ENCODE measurements at places on chromosomes 6 and 20.

DNA sequence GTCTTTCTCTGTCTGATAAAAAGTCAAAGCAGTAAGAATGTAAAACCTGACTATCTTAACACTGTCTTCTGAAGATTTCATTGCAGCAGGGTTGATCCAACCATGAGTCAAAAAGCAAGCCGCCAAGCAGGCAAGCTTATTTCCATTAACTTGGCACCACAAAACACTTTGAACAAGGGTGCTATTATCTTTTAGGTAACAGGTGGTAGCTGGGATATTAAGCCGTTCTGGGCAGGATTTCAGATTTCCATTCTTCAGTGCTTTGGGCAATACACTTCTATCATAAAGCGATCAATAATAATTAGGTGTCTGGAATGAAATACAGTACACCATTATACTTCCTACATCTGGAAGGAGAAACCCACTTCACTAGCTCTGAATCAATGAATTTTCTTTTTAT, 181.9 kb downstream of the TBC1D7 start:
- DNase-seq: no peak

DNA sequence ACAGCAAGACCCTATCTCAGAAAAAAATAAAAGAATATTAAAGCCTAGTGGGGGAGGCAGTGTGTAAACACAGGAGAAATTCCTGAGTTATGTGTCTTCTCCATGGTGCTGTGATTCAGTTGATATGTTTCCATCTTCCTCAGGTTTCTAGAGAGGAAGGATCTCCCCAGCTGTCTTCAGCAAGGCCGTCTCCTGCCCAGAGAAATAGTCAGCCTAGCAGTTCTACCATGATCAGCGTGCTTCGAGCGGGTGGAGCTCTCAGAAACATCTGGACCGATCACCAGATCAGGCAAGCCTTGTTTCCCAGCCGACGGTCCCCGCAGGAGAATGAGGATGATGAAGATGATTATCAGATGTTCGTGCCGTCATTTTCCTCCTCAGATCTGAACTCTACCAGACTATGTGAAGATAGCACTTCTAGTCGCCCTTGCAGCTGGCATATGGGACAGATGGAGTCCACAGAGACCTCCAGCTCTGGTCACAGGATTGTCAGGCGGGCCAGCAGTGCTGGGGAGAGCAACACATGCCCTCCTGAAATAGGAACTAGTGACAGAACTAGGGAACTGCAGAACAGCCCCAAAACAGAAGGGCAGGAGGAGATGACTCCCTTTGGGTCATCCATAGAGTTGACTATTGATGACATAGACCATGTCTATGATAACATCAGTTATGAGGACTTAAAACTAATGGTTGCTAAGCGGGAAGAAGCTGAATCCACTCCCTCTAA, 34.9 kb upstream of the MTHFD1L start:
- no peak for DNase-seq

DNA sequence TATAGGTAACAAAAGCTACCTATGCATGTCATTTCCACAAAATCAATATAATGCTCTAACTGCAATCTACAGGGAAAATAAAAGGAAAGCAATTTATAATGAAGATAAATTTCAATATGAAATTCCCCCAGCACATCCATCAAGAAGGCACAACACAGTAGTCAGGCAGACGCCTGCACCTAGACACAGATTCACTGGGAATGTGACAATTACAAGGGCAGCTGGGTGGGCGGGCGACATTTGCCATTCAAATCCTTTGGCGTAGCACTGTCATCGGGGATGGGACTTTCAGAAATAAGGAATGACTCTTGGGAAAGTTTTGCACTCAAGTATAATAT, 60.4 kb downstream of the SULF2 start:
- no peak for DNase-seq

GRCh38 chr6:149938571-149939355, 3.1 kb upstream of the ULBP2 start:
- no peak for DNase-seq
